ENCODE measurements at places on chromosomes 3 and 15. TPM values are rescaled to one million over a fixed set of nuclear protein-coding genes. Genes with fewer than 3 reads are reported as not detected.

DNA sequence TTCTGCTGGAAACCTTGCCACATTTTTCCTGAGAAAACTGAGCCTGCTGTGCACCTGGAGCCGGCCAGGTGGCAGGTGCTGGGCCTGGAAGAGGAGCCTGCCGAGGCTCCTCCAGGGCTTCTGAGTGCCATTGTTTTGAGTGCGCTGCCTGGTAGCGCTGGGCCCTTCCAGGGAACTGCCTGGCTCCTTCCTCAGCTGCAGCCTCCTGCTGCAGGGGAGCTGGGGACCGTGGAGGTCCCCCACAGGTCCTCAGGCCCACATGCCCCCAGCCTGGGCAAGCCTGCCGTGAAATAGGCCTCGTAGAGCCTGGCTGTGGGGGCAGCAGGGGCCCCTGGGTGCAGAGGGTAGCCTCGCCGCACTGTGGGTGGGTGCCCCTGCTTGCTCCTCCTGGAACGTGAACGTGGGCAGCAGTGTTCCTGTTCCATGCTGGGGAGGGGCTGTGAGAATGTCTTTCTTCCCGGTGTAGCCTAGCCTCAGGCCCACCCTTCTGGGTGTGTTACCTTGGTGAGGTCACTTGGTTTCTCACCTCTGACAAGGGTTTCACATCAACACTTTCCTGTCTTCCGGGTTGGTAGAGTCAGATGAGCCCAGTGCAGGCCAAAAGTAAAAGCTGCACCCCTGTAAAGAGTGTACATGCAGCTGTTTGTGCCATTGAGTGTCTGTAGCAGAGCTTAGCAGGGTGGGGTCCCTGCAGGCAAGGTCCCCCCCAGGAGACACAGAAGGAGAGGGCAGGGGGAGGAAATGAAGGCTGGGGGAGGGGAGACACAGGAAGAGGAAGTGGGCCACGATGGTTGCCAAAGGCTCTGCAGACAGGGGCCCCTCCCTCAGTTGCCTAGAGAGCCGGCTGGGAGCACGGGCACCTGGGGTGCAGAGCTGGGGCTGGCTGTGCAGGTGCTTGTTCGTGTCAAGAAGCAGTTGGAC, 34.5 kb downstream of the KLF13 start:
- H3K36me3 ChIP-seq, result peaks cover 4% of the 10 kb centered on the region
- peak; percentile 79 for DNase-seq
- H3K27me3 ChIP-seq, result no peaks in the 10 kb centered on the region

Gene CFAP100
- total RNA-seq, result 21.5 TPM

DNA sequence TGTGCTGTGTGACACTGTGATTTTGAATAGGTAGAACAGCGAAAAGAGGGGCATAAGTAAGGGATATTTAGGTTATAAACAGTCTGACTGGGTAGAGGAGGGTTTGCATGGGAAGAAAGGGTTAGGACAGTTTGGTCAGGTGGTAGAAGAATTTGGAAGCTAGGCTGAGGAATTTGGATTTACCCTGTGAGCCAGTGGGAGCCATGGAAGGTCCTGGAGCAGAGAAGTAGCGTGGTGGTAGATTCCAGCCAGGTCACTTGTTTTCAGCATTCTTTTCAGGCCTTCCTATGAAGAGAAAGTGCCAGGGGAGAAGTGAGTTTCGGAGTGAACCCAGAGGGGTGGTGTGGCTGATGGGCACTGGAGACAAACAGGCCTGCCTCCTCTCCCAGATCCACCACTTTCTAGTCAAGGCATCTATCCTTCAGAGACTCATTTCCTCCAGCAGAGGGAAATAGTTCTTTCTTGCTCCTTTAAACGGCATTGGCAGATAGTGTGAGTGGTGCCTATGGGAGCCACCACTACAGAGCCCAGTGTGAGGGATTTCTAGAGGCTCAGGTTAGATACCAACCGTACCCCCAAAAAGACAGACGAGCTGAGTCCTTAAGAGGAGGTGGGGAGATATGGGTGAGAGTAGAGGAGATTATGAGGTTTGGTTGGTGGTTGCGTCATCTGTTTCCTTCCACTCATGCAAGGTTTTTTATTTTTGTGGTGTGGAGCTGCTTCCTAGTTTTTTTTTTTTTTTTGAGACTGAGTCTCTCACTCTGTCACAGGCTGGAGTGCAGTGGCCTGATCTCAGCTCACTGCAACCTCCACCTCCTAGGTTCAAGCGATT, 21.2 kb downstream of the PXK start:
- peaks cover 4% of the 10 kb centered on the region for H3K36me3 ChIP-seq
- H3K27ac ChIP-seq, result peak overlapping the region; percentile 39
- H3K4me3 ChIP-seq, result no peak overlapping the region
- H3K4me1 ChIP-seq, result peaks cover 39% of the 10 kb centered on the region
- no peak for DNase-seq
- H3K27me3 ChIP-seq, result no peaks in the 10 kb centered on the region

DNA sequence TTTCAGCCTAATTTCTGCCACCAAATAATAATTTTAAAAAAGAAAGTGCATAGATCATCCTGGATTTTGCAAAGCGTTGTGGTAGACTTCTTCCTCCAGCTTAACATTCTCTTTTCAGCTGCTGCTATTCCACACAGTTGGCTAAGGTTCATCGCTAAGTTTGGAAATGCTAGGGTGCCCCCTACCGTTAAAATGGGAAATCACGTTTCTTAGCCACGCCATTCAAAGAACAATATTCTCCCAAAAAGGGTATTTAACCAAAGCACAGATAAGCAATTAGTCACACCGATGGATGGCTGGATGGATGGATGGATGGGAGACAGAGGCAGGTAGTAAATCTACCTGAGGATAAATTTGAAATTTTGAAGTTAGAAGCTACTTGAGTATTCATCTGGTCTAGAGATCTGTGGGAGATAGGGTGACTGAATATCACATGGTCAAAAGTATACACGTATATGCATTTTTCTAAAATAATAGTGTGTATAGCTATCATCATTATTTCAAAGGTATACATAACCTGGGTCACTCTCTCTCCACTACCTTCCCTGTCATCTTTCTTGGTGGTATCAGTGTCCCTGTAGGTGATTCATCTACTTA, 67.2 kb downstream of the EFHB start:
- H3K27me3 ChIP-seq, result no peaks in the 10 kb centered on the region
- H3K4me3 ChIP-seq, result no peak overlapping the region
- H3K36me3 ChIP-seq, result no peaks in the 10 kb centered on the region
- no peaks in the 10 kb centered on the region for H3K4me1 ChIP-seq

DNA sequence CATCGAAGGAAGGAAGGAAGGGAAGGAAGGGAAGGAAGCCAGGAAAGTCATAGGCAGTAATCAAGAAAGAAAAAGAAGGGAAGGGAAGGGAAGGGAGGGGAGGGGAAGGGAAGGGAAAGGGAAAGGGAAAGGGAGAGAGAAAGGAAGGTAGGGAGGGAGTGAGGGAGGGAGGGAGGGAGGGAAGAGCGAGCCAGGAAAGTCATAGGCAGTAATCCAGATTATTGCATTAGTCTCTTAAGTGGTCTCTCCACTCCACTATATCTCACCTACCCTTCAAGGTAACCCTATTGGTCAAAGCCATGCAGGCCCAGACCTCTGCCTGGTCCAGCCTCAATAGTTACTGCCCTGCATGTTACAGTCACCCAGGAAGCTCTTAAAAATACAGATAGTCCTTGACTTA, 106.2 kb upstream of the RAP2B start:
- H3K36me3 ChIP-seq, result no peaks in the 10 kb centered on the region
- H3K4me1 ChIP-seq, result no peaks in the 10 kb centered on the region
- DNase-seq, result no peak
- no peaks in the 10 kb centered on the region for H3K27me3 ChIP-seq

GRCh38 chr15:40339621-40339945, 1.2 kb downstream of the CCDC9B start:
- peak overlapping the region; percentile 97 for H3K27ac ChIP-seq
- H3K4me3 ChIP-seq, result peak overlapping the region; percentile 67
- no peak for DNase-seq
- H3K4me1 ChIP-seq, result peaks cover 94% of the 10 kb centered on the region

GRCh38 chr3:175212896-175213295, 353.8 kb downstream of the NAALADL2 start:
- no peaks in the 10 kb centered on the region for H3K4me1 ChIP-seq
- no peak overlapping the region for H3K4me3 ChIP-seq
- no peak for DNase-seq
- no peaks in the 10 kb centered on the region for H3K36me3 ChIP-seq
- H3K27ac ChIP-seq, result no peak overlapping the region
- no peaks in the 10 kb centered on the region for H3K27me3 ChIP-seq

GRCh38 chr15:38367476-38367875, 86.5 kb upstream of the FAM98B start:
- H3K27ac ChIP-seq, result no peak overlapping the region
- H3K4me1 ChIP-seq, result peaks cover 4% of the 10 kb centered on the region
- H3K36me3 ChIP-seq, result no peaks in the 10 kb centered on the region
- H3K4me3 ChIP-seq, result no peak overlapping the region

- H3K4me3 ChIP-seq, result no peak overlapping the region
- peaks cover 30% of the 10 kb centered on the region for H3K4me1 ChIP-seq
- DNase-seq, result no peak
- H3K36me3 ChIP-seq, result no peaks in the 10 kb centered on the region
Observed at GRCh38 chr3:194575484-194576210, 57.6 kb downstream of the TMEM44 start.

GRCh38 chr15:90876046-90876445, 7.7 kb downstream of the FURIN start:
- H3K27me3 ChIP-seq, result no peaks in the 10 kb centered on the region
- peaks cover 30% of the 10 kb centered on the region for H3K4me1 ChIP-seq
- no peak overlapping the region for H3K27ac ChIP-seq
- no peak for DNase-seq
- no peak overlapping the region for H3K4me3 ChIP-seq
- peaks cover 60% of the 10 kb centered on the region for H3K36me3 ChIP-seq

- no peak for DNase-seq
- peaks cover 5% of the 10 kb centered on the region for H3K4me1 ChIP-seq
- H3K36me3 ChIP-seq, result no peaks in the 10 kb centered on the region
- H3K4me3 ChIP-seq, result no peak overlapping the region
- H3K27ac ChIP-seq, result no peak overlapping the region
Observed at GRCh38 chr3:169259661-169260060, 403.9 kb downstream of the MECOM start.

GRCh38 chr3:16249336-16249735, 15.4 kb downstream of the DPH3 start:
- no peak for DNase-seq
- no peaks in the 10 kb centered on the region for H3K27me3 ChIP-seq
- H3K27ac ChIP-seq, result no peak overlapping the region

GRCh38 chr3:134892761-134893160, 97.7 kb downstream of the EPHB1 start:
- H3K4me3 ChIP-seq, result no peak overlapping the region
- no peaks in the 10 kb centered on the region for H3K27me3 ChIP-seq
- H3K27ac ChIP-seq, result no peak overlapping the region
- no peaks in the 10 kb centered on the region for H3K36me3 ChIP-seq
- no peak for DNase-seq

Gene TEX55
- total RNA-seq, result not detected

Gene TRPM1
- total RNA-seq, result not detected

DNA sequence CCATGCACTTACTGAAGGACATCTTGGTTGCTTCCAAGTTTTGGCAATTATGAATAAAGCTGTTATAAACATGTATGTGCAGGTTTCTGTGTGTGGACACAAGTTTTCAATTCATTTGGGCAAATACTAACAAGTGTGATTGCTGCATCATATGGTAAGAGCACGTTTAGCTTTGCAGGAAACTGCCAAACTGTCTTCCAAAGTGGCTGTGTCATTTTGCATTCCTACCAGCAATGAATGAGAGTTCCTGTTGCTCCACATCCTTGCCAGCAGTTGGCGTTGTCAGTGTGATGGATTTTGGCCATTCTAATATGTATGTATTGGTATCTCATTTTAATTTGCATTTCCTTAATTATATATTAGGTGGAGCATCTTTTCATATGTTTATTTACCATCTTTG, 280.1 kb downstream of the SV2B start:
- no peak overlapping the region for H3K4me3 ChIP-seq
- no peaks in the 10 kb centered on the region for H3K27me3 ChIP-seq
- H3K36me3 ChIP-seq, result no peaks in the 10 kb centered on the region
- no peak for DNase-seq

DNA sequence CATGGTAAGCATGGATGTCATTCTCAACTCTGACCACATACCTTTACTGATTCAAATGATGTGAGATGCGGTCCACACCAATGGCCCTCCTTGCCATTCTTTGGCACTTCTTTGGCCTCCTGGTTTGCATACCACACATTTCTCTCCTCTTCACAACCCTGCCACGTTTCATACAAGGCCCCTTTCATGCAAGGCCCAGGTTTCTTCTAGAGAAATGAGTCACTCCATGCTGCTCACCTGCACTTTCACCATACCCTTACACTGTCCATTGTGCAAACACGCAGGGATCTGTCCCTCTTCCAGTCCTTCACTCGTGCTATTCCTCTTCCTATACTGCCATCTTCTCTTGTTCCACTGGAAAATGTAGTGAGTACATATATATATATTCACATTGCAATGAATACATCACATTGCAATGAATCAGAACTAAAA, 24.4 kb upstream of the SLC24A5 start:
- no peaks in the 10 kb centered on the region for H3K27me3 ChIP-seq
- H3K27ac ChIP-seq, result no peak overlapping the region
- H3K4me1 ChIP-seq, result no peaks in the 10 kb centered on the region
- no peak for DNase-seq

Gene PARP9
- 90.4 TPM for total RNA-seq

GRCh38 chr3:40782111-40782721, 257.5 kb downstream of the ZNF621 start:
- no peak overlapping the region for H3K4me3 ChIP-seq
- H3K27ac ChIP-seq, result no peak overlapping the region
- H3K27me3 ChIP-seq, result no peaks in the 10 kb centered on the region
- DNase-seq, result no peak
- no peaks in the 10 kb centered on the region for H3K36me3 ChIP-seq
- H3K4me1 ChIP-seq, result peaks cover 23% of the 10 kb centered on the region

Gene PLA2G4D
- not detected for total RNA-seq

Gene MITF
- 45.1 TPM for total RNA-seq

Gene ACKR4
- 8.5 TPM for total RNA-seq

Gene GABRR3
- total RNA-seq, result not detected

- peaks cover 9% of the 10 kb centered on the region for H3K4me1 ChIP-seq
- H3K27me3 ChIP-seq, result no peaks in the 10 kb centered on the region
- no peak for DNase-seq
Observed at GRCh38 chr3:113277941-113278598, 66.7 kb downstream of the BOC start.

- H3K27me3 ChIP-seq, result no peaks in the 10 kb centered on the region
- no peak for DNase-seq
- H3K4me1 ChIP-seq, result no peaks in the 10 kb centered on the region
- no peak overlapping the region for H3K4me3 ChIP-seq
Observed at GRCh38 chr3:187403768-187404288, 35.6 kb downstream of the RTP4 start.

- no peak for DNase-seq
- no peak overlapping the region for H3K27ac ChIP-seq
- peaks cover 1% of the 10 kb centered on the region for H3K36me3 ChIP-seq
- no peak overlapping the region for H3K4me3 ChIP-seq
- H3K4me1 ChIP-seq, result no peaks in the 10 kb centered on the region
Observed at GRCh38 chr3:157464321-157464720, 27.7 kb downstream of the PTX3 start.

- H3K4me3 ChIP-seq, result no peak overlapping the region
- H3K27me3 ChIP-seq, result no peaks in the 10 kb centered on the region
- no peak overlapping the region for H3K27ac ChIP-seq
- DNase-seq, result no peak
- H3K36me3 ChIP-seq, result peaks cover 16% of the 10 kb centered on the region
Observed at GRCh38 chr15:75350601-75351361, 3.9 kb downstream of the NEIL1 start.
